Sigmoid colon (tissue), 7 donors: ENCODE measurements at places on chromosomes 12 and 14. TPM values are rescaled to one million over a fixed set of nuclear protein-coding genes. Genes with fewer than 3 reads are reported as not detected.
A peak's percentile ranks its signal among the peaks of the same experiment; 100 is the strongest.

DLGAP5 gene
- polyA plus RNA-seq, result 1.2 TPM

SDR39U1 gene
- 57.3 TPM for polyA plus RNA-seq

FGF23 gene
- not detected for polyA plus RNA-seq

KRT6B gene
- 0.60 TPM for polyA plus RNA-seq

- no peak overlapping the region for H3K27ac ChIP-seq
- no peaks in the 10 kb centered on the region for H3K36me3 ChIP-seq
- peaks cover 20% of the 10 kb centered on the region for H3K4me1 ChIP-seq
- H3K27me3 ChIP-seq, result peaks cover 85% of the 10 kb centered on the region
- DNase-seq, result peak; percentile 63
- peak overlapping the region; percentile 29 for H3K4me3 ChIP-seq
These were observed 1.4 kb downstream of the JPH4 start for GRCh38 chr14:23577004-23577681.

DNA sequence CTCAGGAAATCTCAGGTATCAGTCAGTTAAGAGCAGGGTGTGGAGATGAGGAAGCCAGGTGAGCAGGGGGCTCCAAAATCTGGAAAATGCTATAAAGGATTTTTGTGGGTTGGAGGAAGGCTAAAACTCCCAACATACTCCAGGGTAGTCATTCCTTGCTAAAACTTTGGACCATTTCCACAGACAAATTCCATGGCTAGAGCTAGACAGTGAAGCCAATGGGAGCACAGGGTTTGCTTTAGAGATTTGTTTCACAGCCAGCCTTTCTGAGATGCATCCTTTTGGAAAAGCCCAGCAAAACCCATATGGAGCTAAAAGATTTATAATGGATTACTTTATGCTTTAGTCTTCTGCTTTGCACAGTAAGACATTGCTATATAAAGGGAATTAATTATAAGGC is 146.5 kb downstream of the SAMD4A start:
- no peaks in the 10 kb centered on the region for H3K27me3 ChIP-seq
- no peak for DNase-seq
- peaks cover 54% of the 10 kb centered on the region for H3K4me1 ChIP-seq

DNA sequence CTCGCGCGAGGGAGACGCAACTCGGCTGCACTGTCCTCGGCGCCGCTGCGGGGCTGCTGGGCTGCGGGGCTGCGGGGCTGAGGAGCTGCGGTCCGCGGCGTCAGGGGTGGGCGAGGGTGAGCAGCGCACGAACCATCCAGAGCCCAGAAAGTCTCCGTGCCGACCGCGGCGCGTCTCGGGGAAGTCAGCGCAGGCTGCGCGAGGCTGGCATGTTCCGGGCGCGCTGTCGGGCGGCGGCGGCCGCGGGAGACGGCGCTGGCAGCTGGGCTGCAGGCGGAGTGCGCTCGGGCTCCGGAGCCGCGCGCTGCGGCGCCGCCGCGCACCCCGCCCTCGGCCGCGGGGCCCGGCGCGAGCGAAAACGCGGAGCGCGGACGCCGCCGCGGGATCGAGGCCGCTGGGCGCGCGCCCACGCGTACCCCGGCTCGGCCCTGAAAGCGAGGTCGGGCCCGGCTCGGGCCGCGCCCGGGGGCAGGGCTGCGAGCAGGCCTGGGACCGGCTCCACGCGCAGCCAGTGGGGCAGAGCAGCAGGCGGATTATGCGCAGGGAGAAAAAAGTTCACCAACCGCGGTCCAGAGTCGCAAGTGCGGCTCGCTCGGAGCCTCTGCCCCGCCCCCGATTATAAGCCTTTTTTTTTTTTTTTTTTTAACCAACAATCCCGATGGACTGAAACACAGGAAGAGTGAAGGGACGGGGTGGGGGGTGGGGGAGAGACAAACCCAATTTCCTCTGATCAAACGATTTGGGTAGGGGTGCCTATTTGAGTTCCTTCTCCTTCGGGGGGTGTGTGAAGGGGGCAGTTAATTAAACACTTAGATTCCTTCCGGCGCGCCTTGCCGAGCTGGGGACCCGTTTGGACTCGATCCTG is at the start of gene PRICKLE1:
Gene PRICKLE1 (minus strand): TSS at position 282 of the 865 bp plus-strand sequence. CDS start 117,230 bp downstream, outside the sequence.
- peak within 1 kb of the TSS; percentile 87 for H3K4me3 ChIP-seq
- H3K27ac ChIP-seq, result peak within 1 kb of the TSS; percentile 74
- H3K27me3 ChIP-seq, result no peaks in the 10 kb centered on the region
- peak; percentile 67 for DNase-seq
- peaks cover 45% of the 10 kb centered on the region for H3K4me1 ChIP-seq

- H3K27me3 ChIP-seq, result no peaks in the 10 kb centered on the region
- no peaks in the 10 kb centered on the region for H3K36me3 ChIP-seq
- H3K4me3 ChIP-seq, result no peak overlapping the region
These were observed 57.1 kb downstream of the METTL25 start for GRCh38 chr12:82415402-82415801.

C2CD5 gene
- polyA plus RNA-seq, result 40.7 TPM

CD163L1 gene
- 3.6 TPM for polyA plus RNA-seq

GRCh38 chr14:29851397-29851796 is 76.2 kb downstream of the PRKD1 start:
- peaks cover 7% of the 10 kb centered on the region for H3K4me1 ChIP-seq
- no peak overlapping the region for H3K4me3 ChIP-seq
- DNase-seq, result no peak
- H3K27me3 ChIP-seq, result no peaks in the 10 kb centered on the region
- no peaks in the 10 kb centered on the region for H3K36me3 ChIP-seq
- H3K27ac ChIP-seq, result no peak overlapping the region

GRCh38 chr12:88300931-88301330 is 158.8 kb downstream of the TMTC3 start:
- no peaks in the 10 kb centered on the region for H3K27me3 ChIP-seq
- H3K4me1 ChIP-seq, result no peaks in the 10 kb centered on the region
- no peak for DNase-seq
- H3K27ac ChIP-seq, result no peak overlapping the region
- H3K4me3 ChIP-seq, result no peak overlapping the region

DNA sequence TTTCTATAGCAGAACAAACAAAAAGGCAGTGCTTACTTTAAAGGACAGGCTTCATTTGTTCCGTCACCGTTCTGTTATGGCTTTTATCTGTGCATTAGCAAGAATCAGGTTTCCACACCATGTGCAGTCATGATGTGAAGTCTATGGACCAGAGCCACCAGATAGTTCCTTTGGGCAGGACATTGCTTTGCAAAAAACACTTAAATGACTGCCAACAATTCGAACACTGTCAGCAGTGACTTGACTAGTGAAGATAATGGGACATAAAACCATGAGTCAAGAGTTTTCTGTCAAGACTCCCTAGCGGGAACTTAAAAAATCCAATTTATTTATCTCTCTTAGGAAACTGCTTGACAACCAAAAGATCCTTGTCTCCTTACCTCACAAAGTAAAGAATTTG is 80.3 kb downstream of the NKX2-1 start:
- H3K27me3 ChIP-seq, result no peaks in the 10 kb centered on the region
- DNase-seq, result no peak
- no peak overlapping the region for H3K27ac ChIP-seq
- H3K36me3 ChIP-seq, result no peaks in the 10 kb centered on the region

DNA sequence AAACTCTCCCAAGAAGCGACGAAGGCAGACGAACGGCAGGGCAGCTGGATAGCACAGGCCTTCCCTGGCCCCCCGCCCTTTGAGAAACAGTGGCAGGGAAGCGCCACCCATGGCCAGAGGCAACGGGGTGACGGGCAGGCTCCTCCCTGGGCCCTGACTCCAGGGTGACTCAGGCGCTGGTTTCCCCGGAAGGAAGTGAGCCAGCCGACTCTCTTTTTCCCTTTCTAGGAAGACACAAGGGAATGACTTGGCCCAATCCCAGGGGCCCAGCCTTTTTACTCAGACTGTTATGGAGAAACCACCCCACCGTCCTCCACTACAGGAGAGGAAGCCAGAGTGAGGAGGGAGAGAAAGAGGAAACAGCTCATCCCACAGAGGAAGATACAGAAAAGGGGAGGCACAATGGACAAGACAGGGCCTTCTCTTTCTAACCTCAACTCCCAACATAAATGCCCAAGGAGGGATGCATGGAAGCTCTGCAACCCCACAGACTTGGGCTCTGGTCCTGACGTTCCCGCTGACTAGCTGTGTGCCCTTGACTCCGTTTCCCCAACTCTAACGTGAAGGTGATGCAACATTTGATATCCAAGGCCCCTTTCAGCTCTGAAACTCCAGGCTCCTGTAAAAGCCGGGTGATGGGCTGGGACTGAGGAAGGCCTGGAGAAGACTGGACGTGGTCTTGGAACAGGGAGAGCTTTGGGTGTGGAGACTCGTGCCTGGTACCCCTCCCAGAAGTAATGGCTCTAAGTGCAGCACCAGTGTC is 27.9 kb downstream of the ACTN1 start:
- no peaks in the 10 kb centered on the region for H3K27me3 ChIP-seq
- no peaks in the 10 kb centered on the region for H3K4me1 ChIP-seq
- H3K4me3 ChIP-seq, result peak overlapping the region; percentile 35
- DNase-seq, result peak; percentile 99

GRCh38 chr12:93521225-93522080 is 51.0 kb upstream of the SOCS2 start:
- no peaks in the 10 kb centered on the region for H3K4me1 ChIP-seq
- H3K36me3 ChIP-seq, result no peaks in the 10 kb centered on the region
- DNase-seq, result no peak
- H3K4me3 ChIP-seq, result no peak overlapping the region

- no peak for DNase-seq
- H3K27ac ChIP-seq, result no peak overlapping the region
- no peak overlapping the region for H3K4me3 ChIP-seq
- H3K27me3 ChIP-seq, result no peaks in the 10 kb centered on the region
- H3K4me1 ChIP-seq, result no peaks in the 10 kb centered on the region
- H3K36me3 ChIP-seq, result no peaks in the 10 kb centered on the region
These were observed 123.6 kb upstream of the SLC16A7 start for GRCh38 chr12:59472273-59472672.

KLHDC1 gene
- 1.2 TPM for polyA plus RNA-seq

GRCh38 chr12:61857968-61858367 is 402.2 kb upstream of the USP15 start:
- H3K27ac ChIP-seq, result no peak overlapping the region
- DNase-seq, result no peak
- H3K4me1 ChIP-seq, result no peaks in the 10 kb centered on the region
- no peak overlapping the region for H3K4me3 ChIP-seq
- H3K27me3 ChIP-seq, result no peaks in the 10 kb centered on the region

ACVRL1 gene
- 12.5 TPM for polyA plus RNA-seq

- H3K4me1 ChIP-seq, result no peaks in the 10 kb centered on the region
- no peaks in the 10 kb centered on the region for H3K36me3 ChIP-seq
- no peak overlapping the region for H3K4me3 ChIP-seq
- no peak for DNase-seq
- H3K27ac ChIP-seq, result no peak overlapping the region
- H3K27me3 ChIP-seq, result no peaks in the 10 kb centered on the region
These were observed 11.0 kb upstream of the PTPRB start for GRCh38 chr12:70648191-70648590.

GRCh38 chr14:67447033-67447381 is 35.0 kb upstream of the PLEK2 start:
- no peaks in the 10 kb centered on the region for H3K36me3 ChIP-seq
- no peak overlapping the region for H3K4me3 ChIP-seq
- H3K27me3 ChIP-seq, result no peaks in the 10 kb centered on the region
- peak overlapping the region; percentile 31 for H3K27ac ChIP-seq
- peaks cover 27% of the 10 kb centered on the region for H3K4me1 ChIP-seq

TSPAN11 gene
- polyA plus RNA-seq, result 7.8 TPM

GRCh38 chr14:106372870-106373652 is 846.7 kb downstream of the TMEM121 start:
- H3K27me3 ChIP-seq, result no peaks in the 10 kb centered on the region
- H3K27ac ChIP-seq, result no peak overlapping the region
- H3K4me3 ChIP-seq, result no peak overlapping the region
- no peak for DNase-seq
- H3K4me1 ChIP-seq, result no peaks in the 10 kb centered on the region

GRCh38 chr14:61042220-61042619 is 61.2 kb downstream of the SLC38A6 start:
- no peaks in the 10 kb centered on the region for H3K36me3 ChIP-seq
- DNase-seq, result no peak
- H3K27me3 ChIP-seq, result no peaks in the 10 kb centered on the region
- no peak overlapping the region for H3K4me3 ChIP-seq

- no peak overlapping the region for H3K4me3 ChIP-seq
- no peaks in the 10 kb centered on the region for H3K27me3 ChIP-seq
- H3K36me3 ChIP-seq, result no peaks in the 10 kb centered on the region
- H3K4me1 ChIP-seq, result no peaks in the 10 kb centered on the region
- peak overlapping the region; percentile 63 for H3K27ac ChIP-seq
These were observed 74.8 kb upstream of the GSC start for GRCh38 chr14:94844593-94845152.

DNA sequence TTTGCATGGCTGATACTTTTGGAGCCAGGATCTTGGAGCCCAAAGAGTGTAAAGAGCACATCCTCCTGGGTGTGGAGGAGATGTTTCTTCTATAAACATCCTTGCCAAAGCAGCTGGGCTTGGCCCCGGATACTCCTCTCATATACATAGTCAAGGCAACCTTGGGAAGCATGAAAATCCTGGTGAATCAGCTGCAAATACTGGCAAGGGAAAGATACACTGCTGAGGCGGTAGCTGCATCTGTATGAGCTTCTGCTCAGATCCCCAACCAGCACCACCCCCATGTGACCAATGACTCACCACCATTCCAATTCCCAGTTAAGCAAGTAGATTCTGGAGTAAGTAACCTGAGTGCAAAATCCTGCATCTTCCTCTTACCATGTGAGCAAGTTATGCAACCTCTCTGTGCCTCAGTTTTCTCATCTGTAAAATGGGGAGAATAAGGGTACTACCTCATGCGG is 567.4 kb downstream of the MED13L start:
- H3K4me1 ChIP-seq, result peaks cover 7% of the 10 kb centered on the region
- H3K4me3 ChIP-seq, result no peak overlapping the region
- no peak for DNase-seq
- H3K36me3 ChIP-seq, result no peaks in the 10 kb centered on the region
- peak overlapping the region; percentile 0 for H3K27ac ChIP-seq
- H3K27me3 ChIP-seq, result no peaks in the 10 kb centered on the region

KRT80 gene
- not detected for polyA plus RNA-seq

DNA sequence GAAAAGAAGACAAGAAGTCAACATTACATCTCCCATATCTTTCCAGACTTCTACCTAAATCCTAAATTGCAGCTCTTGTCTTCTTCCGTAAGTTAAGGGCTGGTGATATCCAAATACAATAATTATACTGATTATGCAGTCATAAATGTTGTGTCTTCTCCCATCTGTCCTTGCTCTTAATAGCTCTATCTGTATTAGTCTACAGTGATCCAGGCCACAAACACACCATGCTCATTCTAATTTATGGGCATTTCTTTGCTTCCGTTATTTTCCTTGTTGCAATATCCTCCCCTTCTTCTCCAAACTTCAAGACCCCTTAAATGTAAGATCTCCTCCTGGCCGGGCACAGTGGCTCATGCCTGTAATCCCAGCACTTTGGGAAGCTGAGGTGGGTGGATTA is 3.7 kb upstream of the MDP1 start:
- no peaks in the 10 kb centered on the region for H3K27me3 ChIP-seq
- no peak overlapping the region for H3K4me3 ChIP-seq
- peaks cover 6% of the 10 kb centered on the region for H3K36me3 ChIP-seq
